Fibroblast of skin of abdomen (primary cell): ENCODE measurements at places on chromosomes 12 and 14.

- no peak for DNase-seq
Observed at GRCh38 chr14:105527381-105527825, 1.0 kb downstream of the TMEM121 start.

GRCh38 chr12:112168561-112168971, 43.2 kb downstream of the TRAFD1 start:
- DNase-seq: no peak

- peak; percentile 24 for DNase-seq
Observed at GRCh38 chr12:79344855-79345847, 345.6 kb downstream of the PAWR start.

- DNase-seq: peak; percentile 68
Observed at GRCh38 chr14:51367600-51367931, 127.5 kb downstream of the TMX1 start.

GRCh38 chr14:52342849-52343596, 28.9 kb downstream of the PTGER2 start:
- peak; percentile 45 for DNase-seq

GRCh38 chr14:102492531-102492910, 17.1 kb downstream of the ANKRD9 start:
- no peak for DNase-seq

DNA sequence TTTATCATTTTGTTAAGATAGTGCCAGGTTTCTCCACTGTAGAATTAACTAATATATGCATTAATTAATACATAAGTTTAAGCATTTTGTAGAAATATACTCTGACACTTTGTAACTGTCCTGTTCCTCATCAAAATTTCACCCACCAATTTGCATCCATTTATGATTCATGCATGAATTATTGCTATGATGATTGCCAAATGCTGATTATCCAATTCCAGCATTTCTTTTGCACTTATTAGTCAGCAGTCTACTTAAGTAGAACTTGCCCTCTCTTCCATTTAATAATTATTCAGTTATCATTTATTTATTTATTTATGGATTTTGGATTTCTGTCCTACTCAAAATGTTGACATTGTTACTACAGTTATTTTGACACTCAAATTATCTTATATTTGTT, 72.2 kb downstream of the SLC6A15 start:
- peak; percentile 47 for DNase-seq

DNA sequence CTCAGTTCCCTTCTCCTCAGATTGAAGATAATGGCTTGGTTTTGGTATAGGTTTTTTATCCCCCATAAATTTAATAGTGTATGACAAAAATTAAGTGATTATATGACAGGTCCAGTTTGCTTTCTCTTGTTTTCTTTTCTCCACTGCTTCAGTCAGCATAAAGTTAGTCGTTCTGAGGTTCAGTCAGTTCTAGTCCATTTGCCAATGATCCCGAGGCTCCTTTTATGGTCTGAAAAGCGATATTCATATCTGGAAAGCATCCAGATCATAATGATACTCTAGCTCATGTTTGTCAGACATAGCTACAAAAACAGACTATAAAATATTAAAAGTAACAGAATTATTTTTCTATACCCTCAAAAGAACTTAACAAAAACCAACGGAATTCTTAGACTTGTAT, 67.1 kb upstream of the SLC38A4 start:
- DNase-seq: no peak

GRCh38 chr14:89435492-89435891, 18.5 kb upstream of the FOXN3 start:
- no peak for DNase-seq

DNA sequence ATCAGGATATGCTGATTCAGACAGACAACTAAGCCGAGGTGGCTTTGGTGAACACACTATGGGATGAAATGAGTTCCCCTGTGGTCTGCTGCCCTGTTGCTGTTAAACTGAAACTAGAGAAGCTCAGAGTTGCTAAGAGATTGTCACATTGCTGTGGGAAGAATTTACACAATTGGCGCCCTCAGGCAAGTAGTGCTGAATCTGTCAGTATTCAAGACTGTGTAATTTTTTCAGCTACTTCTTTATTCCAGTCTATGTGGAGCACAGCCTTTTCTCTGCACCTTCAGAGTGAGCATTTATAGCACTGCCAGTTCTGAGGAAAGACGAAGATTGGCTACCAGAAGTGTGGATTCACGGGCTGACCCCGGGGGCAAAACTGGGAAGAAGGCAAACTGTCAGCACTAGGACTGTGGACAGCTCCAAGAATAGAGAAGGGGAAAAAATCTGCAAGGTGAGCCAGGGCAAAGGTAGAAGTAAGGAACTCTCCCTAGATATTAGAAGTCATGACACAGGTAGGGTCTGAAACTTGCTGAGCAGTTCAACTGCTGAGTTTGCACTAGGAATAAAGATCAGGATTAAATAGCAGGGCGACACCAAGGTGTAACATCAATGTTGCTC, 218.8 kb upstream of the TMPO start:
- no peak for DNase-seq

- no peak for DNase-seq
Observed at GRCh38 chr12:120978296-120979219, at the start of gene HNF1A. HNF1A (plus strand) TSS chr12:120978543; CDS start chr12:120978769, 226 bp downstream.

GRCh38 chr14:48274826-48275225, 599.4 kb upstream of the MDGA2 start:
- no peak for DNase-seq

DNA sequence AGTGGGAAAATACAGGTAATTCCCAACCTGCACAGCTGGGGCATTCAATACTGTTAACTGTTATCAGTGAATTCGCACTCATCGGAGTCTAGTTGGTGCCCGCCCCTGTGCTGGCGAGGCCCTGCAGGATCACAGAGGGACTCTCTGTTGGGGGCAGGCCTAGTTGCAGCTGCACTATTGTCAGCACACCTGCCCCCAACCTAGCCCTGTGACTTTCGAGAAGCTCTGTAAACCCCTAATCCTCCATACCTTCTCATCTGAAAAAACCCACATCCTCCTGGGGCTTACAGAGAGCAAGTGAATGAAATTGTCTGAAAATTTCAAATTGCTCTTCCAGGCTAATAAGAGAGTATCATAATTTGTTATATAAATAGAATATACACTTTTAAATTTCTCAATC, 132.2 kb upstream of the NUDT4 start:
- no peak for DNase-seq

- DNase-seq: peak; percentile 16
Observed at GRCh38 chr12:15265875-15266274, 44.7 kb upstream of the RERG start.

DNA sequence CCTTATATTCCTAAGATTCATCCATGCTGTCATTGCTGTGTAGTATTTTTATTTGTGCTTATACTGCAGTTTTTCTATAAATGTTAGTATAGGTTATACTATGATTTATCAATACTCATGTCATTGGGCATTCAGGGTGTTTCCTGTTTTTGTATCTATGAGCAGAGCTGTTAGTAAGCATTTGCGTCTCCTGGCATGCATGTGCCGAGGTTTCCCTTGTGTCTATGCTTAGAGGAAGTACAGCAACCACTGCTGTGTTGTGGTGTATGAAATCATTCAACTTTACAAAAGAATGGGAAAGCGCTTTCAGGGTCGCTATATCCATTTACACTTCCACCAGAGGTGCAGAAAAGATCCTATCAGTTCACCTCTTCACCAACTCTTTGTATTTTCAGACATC, 122.7 kb downstream of the RGS6 start:
- no peak for DNase-seq
